BJ (cell line): ENCODE measurements at places on chromosomes 3 and 15. TPM values are rescaled to one million over a fixed set of nuclear protein-coding genes. Genes with fewer than 3 reads are reported as not detected.

LDHAL6B gene
- polyA plus RNA-seq, result not detected in 2 replicates

DALRD3 gene
- 46.8 and 59.6 TPM in 2 replicates for polyA plus RNA-seq

- DNase-seq, result peak; percentile 3
These were observed 113.9 kb downstream of the POLQ start for GRCh38 chr3:121431726-121432517.

FAM219B gene
- 54.7 and 66.7 TPM in 2 replicates for polyA plus RNA-seq

DNA sequence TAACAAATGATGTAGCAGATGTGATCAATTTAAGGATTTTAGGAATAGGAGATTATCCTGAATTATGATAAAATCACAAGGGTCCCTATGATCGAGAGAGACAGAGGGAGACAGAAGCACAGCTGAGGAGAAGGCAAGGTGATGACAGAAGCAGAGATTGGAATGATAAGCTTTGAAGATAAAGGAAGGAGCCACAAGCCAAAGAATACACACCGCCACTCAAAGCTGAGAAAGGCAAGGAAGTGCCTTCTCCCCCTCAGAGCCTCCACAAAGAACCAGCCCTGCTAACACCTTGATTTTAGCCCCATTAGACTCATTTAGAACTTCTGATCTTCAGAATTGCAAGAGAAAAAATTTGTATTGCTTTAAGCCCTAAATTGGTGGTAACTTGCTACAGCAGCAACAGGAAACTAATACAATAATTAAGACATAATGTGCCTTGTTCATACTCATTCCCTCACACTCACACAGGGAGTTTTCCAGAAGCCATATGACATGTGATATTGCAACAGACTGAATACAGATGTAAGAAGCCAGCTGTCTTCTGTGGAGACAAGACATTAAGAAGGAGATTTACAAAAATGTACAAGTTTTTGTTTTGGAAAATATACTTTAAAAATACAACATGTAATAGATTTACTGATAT is 38.2 kb downstream of the TRANK1 start:
- no peak for DNase-seq

PAK6 gene
- not detected in 2 replicates for polyA plus RNA-seq

CCR9 gene
- not detected in 2 replicates for polyA plus RNA-seq

DNA sequence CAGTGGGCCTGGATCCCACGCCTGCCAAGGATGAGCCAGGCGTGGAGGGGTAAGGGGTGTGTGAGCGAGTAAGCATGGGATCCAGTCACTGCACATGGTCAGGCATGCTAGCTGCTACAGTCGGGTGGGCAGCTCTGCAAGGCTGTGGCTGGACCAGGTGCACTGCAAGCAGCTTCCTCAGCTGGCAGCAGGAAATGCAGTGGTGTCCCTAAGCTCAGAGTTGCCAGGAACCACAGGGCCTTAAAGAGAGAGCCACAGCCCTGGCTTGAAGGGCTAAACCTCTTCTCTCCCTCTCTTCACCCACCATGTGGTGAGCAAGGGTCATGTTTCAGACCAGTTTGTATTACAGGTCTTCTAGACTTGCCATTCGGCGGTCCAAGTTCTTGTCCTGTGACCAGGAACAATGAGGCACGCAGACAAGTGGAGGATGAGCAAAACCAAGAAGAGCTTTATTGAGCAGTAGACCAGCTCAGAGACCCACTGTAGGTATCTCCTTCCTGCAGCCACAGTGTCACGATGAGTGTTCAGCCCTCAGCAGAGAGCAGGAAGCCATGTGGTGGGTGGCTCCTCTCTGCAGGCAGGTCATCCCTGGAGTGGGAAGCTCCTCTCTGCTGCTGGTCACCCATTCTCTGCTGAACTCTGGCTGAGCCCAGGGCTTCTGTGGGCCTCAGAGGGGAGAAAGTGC is 511.9 kb downstream of the PYDC2 start:
- DNase-seq, result no peak

GRCh38 chr3:153910387-153910786 is 210.8 kb upstream of the ARHGEF26 start:
- DNase-seq, result no peak

DNA sequence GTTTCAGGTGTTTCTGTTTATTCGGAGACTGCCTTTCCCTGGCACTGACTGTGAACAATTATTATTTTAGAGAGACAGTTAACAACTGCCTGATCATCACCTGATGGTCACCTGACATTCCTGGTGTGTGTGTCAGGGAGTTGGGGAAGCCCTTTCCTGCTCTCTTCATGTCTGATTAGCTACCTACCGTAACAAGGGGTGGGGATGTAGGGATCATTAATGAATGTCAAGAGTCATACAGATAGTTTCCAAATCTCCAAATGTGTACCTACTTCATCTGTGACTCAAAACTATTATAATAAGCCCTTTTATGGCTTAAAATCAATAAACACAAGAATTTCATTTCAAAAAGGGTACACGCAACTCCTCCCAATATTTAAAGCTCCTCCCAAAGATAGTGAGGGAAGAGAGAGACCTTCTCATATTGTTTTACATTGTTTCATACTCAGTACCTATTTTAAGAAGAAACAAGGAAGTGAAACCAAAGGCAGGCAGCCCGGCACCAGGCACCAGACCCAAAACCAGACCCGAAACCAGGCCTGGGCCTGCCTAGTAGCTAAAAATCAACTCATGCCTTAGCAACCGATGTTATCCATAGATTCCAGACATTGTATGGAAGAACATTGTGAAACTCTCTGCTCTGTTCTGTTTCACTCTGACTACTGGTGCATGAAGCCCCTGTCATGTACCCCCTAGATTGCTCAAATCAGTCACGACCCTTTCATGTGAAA is 844.9 kb upstream of the ALCAM start:
- DNase-seq, result no peak

DNA sequence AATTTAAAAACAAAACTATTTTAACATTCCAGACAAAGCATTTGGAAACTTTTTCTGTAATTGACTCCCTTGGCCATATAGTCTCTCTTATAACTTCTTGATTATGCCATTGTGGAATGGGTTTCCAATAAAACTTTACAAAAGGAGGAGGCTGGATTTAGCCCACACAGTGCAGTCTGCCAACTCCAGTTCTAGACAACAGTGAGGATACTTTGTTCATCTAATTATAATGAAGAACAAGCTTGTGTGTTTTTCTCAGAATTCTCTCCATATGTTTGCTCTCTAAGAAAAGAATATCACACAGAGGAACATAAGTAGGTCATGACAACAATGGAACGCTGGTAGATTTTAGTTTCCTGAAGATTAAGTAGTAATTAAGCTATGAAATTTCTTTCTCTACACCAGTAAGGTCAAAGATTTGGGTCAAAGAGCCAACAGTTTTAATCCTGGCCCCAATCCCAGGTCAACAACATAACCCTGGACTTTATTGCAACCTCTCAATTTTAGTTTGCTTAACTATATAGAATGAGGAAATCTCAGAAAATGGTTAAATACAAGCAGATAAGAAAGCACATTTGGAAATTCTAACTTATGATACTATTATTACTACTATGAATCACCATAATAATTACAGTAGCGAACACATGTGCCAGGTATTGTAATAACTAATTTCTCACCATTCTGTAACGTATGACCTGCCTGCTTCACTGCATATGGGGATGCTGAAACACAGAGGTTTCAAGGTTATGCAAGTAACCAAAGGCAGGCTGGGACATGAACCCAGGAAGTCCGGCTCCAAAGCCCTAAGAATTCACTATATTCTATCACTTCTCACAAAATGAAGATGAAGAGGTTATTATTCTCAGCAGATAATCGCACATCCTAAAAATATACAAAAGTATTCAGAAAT is 65.7 kb downstream of the TJP1 start:
- DNase-seq, result no peak

GRCh38 chr15:89874926-89875564 is 18.7 kb downstream of the AP3S2 start:
- DNase-seq, result no peak

GOLGA6L7 gene
- not detected in 2 replicates for polyA plus RNA-seq

RARRES1 gene
- polyA plus RNA-seq, result 2.0 and 4.5 TPM in 2 replicates
